ENCODE measurements at places on chromosomes 4 and X. TPM values are rescaled to one million over a fixed set of nuclear protein-coding genes. Genes with fewer than 3 reads are reported as not detected.
A peak's percentile ranks its signal among the peaks of the same experiment; 100 is the strongest.

DNA sequence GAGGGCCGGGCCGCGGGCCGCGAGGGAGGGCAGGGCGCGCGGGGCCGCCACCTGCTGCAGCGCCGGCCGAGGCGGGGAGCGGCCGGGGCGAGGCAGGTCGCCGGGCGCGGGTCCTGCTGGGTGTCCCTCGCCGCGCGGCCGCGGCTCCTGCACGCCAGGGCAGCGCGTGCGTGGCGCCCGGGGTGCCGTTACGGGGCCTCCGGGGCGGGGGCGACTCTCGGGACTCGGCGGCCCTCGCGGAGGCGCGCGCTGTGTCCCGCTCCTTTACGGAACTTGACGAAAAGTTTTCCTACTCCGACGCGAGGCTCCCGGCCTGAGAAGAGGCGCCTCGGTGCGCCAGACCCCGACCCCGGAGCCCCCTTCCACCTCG is 329 bp downstream of the TBC1D14 start:
- DNase-seq, result no peak

DNA sequence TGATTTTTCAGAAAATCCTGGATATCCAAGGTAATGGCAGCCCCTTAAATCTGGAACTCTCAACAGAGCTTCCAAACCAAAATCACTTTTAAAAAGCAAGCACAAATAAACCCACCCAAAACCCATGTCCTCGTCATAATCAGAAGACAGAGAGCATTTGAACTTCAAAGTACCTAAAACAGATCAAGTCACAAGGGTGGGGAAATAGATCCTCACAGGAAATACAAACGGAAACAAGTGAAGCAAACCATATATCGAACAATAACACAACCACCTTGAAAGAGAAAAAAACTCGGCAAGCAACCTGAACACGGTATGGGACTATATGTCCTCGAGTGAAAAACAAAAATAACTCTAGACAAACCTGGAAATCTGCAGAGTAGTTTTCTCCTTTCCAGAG is 15.9 kb upstream of the CCNQ start:
- DNase-seq, result no peak

DNA sequence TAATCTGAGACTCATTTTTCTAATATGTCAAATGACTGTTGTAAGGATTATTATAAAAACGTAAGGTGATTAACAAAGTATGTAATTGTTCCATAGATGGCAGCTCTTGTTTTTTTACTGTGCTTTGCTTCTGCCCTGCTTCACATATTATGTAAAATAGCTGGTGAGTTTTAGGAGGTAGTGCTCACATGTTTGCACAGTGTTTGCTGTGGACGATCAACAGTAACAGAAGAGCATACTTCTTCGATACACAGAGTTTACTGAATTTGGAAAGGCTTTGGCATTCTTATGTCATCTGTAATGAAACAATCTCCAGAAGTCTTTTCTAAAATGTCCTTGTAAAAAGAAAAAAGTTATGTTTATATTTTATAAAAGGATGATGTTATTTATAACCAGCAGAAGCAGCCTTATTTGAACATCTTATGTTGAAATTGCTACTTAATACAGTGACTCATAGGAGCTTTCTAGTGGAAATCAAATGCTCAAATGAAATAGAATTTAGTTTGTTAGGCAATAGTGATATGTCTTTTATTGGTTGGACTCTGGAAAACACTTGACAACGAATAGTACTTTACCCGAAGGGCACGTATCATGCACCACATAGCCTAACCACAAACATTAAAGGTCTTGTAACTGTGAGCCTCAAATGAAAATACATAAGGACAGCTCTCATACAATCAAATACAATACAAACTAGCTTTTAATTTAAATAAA is 1.9 kb upstream of the MTTP start:
- DNase-seq, result peak; percentile 2

DNA sequence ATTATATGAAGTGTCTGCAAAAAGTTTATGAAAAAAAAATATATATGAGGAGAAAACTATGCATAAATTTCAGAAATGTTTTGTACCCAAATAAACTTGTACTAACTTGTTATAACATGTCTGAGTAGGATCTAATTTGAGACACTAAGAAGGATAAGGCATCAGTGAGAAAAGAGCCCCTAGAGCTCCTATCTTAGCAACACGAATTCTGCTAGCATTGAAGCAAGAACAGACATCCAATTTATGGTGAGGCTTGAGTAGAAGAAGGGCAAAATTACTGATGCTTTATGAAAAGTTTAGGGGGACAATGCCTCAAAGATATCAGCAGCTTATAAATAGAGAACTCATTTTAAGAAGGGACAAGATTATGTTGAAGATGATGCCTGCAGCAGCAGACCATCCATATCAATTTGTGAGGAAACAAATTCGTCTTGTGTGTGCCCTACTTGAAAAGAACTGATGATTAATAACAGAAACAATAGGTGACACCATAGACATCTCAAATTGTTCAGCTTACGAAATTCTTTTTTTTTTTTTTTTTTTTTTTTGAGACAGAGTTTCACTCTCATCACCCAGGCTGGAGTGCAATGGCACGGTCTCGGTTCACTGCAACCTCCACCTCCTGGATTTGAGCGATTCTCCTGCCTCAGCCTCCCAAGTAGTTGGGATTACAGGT is 35.7 kb upstream of the ADAM29 start:
- no peak for DNase-seq

DNA sequence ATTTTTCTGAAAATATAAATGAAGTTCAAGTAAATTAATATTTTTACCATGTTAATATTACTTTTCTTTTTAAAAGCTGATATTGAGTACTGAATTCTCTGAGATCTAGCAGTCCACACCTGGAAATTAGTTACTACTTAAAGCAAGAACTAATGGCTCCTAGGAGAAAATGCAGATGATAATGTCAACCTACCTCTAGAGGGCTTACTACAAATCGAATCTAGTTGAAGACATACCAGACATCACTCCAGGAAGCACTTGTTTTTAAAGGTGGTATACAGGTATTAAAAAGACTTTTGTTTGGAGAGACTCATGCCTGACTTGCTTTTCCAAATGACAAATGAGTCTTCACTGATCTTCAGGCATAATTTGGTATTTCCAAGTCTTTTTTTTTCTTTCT is 516.4 kb upstream of the BOD1L1 start:
- no peak for DNase-seq

DNA sequence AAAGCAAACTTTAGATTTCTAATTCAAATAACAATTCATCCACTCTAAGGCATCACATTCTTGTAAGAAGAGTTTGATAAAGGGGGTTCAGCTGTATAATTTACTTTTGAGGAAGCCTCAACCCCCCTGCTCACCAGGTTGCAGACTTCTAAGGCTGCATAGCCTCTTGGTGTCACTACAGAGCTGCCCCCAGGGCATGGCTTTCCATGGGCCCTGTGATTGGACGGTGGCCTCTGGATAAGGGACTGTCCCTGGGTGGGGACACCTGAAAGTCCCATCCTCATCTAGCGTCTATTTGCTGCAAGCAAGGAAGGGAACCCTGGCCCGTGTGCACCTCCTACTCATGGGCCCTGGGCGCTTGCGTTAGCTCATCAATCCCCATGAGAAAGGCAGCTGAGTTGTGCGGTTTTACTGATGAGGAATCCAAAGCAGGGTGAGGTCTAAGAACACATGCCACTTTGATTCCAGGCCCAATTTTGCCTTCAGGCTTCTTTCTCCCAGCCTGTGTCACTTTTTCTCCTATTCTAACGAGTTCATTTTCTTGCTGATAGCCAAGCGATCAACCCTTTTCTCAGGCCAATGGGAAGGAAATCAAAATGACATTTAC is 51.8 kb downstream of the SCML1 start:
- DNase-seq, result no peak

GRCh38 chr4:42816880-42817400 is 75.6 kb upstream of the GRXCR1 start:
- DNase-seq, result no peak

GRCh38 chr4:122997463-122998101 is 75.2 kb upstream of the NUDT6 start:
- no peak for DNase-seq

GRCh38 chr4:141329174-141329569 is 108.5 kb downstream of the ZNF330 start:
- DNase-seq, result peak; percentile 12

GRCh38 chr4:62359441-62360155 is 1159.5 kb downstream of the ADGRL3 start:
- DNase-seq, result no peak

DNA sequence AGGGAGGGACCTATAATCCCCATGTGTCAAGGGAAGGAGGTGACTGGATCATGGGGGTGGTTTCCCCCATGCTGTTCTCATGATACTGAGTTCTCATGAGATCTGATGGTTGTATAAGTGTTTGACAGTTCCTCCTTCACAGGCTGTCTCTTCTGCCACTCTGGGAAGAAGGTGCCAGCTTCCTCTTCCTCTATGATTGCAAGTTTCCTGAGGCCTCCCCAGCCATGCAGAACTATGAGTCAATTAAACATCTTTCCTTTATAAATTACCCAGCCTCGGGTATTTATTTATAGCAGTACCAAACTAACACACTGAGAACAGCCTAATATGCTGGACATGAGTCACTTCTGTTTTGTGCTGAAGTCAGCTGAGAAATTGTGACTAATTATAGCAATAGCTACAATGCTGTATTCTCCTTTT is 656.9 kb upstream of the CPEB2 start:
- DNase-seq, result peak; percentile 82

GRCh38 chr4:47882228-47882627 is 32.2 kb downstream of the NFXL1 start:
- no peak for DNase-seq

DNA sequence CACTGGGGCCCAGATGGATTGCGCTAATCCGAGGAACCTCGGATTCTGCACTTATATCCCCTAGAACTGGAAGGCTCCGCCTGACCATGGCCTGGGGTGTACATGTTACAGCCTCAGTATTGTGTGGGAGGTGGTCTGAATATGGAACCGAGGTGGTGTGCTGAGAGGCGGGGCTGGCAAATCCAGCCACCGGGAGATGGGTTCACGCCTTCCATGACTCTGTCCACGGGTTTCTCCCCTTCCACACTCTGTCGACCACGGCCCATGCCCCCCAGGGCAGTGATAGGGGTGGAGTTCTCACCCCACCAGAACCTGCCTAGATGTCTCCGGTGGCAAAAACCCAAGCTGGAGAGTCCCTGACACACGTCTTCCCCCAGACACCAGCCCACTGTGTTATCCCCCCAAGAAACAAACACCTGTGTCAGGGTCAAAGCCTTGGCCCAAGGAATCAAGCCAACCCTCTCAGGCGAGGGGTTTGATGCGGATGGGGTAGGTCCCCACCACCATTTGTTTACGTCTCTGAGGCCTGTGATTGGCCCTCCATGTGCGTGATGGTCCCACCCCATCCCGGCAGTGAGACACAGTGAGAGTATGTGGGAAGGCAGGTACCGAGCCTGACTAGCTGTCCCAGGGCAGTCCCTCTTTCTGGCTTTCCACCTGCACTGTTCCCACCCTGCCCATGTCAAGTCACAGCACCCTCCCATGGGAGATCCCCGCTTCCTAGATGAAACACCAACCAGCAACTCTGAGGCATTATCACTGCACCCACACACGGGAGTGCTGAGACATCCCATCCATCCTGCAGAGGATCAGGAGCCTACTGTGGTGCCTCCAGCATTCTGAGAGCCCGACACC is 6.6 kb upstream of the LOC101059915 start:
- no peak for DNase-seq

DNA sequence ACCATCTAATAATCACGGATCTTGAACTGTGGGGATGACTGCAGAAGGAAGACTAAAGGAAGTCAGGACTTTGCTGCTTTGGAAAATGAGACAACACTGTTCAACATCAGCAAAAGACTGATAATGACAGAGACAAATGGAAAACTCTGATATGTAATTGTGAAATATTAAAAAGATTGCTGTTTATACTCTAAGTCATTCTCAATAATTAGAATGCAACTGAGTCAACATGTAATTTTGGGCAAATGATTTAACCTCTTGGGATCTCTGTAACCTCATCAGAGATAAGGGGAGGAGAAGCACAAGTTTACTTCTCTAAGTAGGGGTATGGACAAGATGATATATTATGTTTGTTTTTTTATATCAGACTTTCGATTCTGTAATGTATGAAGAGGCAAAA is 121.9 kb downstream of the GASK1B start:
- DNase-seq, result no peak

DNA sequence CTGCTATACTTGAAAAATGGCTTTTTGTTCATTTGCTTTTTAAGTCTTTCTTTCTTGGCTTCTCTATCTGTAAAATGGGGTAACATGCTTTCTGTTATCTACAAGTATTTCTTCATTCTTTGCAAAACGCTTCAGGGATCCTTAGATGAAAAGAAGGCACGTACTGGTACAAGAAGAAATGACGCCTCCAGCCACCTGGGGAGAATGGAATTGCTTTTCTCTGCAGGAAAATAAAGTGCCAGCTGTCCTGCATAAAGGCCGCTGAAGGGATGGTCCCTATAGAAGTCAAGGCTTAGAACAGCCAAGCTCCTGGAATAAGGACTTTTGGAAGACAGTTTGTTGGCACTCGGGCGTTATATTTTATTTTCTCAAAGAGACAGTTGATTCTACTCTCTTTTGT is 210.8 kb upstream of the RASGEF1B start:
- no peak for DNase-seq

- DNase-seq, result no peak
Observed at GRCh38 chrX:156008915-156009314, 11.4 kb downstream of the IL9R start.

DNA sequence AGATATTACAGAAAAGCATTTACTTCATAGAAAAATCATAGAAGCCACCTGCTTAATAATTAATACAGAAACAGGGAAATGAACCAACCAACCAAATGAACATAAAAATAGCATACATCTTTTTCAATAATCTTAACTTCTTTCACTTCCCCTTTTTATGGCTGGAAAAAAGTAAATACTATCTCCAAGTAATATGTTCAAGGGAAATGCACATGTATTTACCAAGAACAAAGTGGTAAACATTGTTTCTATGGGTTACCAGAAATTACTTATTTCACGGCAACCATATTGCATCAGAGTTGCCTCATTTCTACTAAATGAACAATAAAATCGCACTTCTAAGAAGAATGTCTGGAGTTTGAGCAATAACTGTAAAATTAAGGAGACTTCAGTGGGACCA is 321.3 kb downstream of the TMA16 start:
- DNase-seq, result no peak

The MND1 gene
- 18.8 TPM for total RNA-seq

The OTUD5 gene
- total RNA-seq, result 30.0 TPM

The GABRG1 gene
- total RNA-seq, result not detected

The ZNF182 gene
- 3.1 TPM for total RNA-seq

The LRCH2 gene
- 3.1 TPM for total RNA-seq

The CCDC158 gene
- total RNA-seq, result not detected

The CLNK gene
- total RNA-seq, result not detected

The PRKG2 gene
- total RNA-seq, result 0.05 TPM

The AREG gene
- total RNA-seq, result 1.9 TPM

The TRIM60 gene
- total RNA-seq, result not detected

The AFP gene
- total RNA-seq, result 1.8 TPM

The NOX1 gene
- total RNA-seq, result 0.18 TPM

The BBS7 gene
- total RNA-seq, result 11.0 TPM

Data from HT1080 (cell line).